ENCODE measurements at places on chromosomes 5 and 9. TPM values are rescaled to one million over a fixed set of nuclear protein-coding genes. Genes with fewer than 3 reads are reported as not detected.

- no peak for DNase-seq
- no peaks in the 10 kb centered on the region for H3K36me3 ChIP-seq
- H3K4me3 ChIP-seq: no peak overlapping the region
- no peak overlapping the region for H3K27ac ChIP-seq
- H3K27me3 ChIP-seq: no peaks in the 10 kb centered on the region
Observed at GRCh38 chr5:118967059-118967508, 21.3 kb downstream of the DTWD2 start.

DNA sequence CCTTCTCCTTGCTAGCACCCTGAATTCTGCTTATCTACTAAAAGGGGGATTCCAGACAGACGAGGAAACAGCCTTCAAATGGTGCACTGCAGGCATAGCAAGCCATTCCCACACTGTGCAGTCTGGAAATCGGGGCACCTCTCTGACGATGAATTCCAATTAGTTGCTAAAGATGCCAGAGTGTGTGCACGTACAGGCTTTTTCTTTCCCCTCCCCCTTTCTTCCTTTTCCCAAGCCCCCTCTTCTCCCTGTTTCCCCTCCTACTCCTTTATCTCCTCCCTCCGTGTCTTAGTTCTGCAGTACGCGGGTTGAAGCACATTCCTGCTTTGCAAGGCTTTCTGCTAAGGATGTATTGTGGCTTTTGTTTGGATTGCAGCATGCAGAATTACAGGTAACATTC, at the start of gene GPR21:
GPR21 (plus strand) TSS at position 316 of the 400 bp plus-strand sequence. CDS start 900 bp downstream, outside the sequence.
- peak within 1 kb of the TSS; percentile 55 for H3K27ac ChIP-seq
- no peaks in the 10 kb centered on the region for H3K4me1 ChIP-seq
- no peaks in the 10 kb centered on the region for H3K36me3 ChIP-seq
- DNase-seq: no peak

- H3K4me3 ChIP-seq: no peak overlapping the region
- H3K36me3 ChIP-seq: no peaks in the 10 kb centered on the region
- no peak overlapping the region for H3K27ac ChIP-seq
- no peak for DNase-seq
- no peaks in the 10 kb centered on the region for H3K4me1 ChIP-seq
Observed at GRCh38 chr9:24594234-24594850, 48.6 kb upstream of the IZUMO3 start.

- peak overlapping the region; percentile 45 for H3K27ac ChIP-seq
- no peak overlapping the region for H3K4me3 ChIP-seq
- no peaks in the 10 kb centered on the region for H3K27me3 ChIP-seq
- H3K4me1 ChIP-seq: peaks cover 27% of the 10 kb centered on the region
- no peak for DNase-seq
Observed at GRCh38 chr9:92425474-92425873, 1.2 kb upstream of the OMD start.

GRCh38 chr5:174423558-174423957, 300.8 kb upstream of the MSX2 start:
- H3K27ac ChIP-seq: no peak overlapping the region
- peaks cover 7% of the 10 kb centered on the region for H3K4me1 ChIP-seq
- no peak for DNase-seq
- no peaks in the 10 kb centered on the region for H3K36me3 ChIP-seq

DNA sequence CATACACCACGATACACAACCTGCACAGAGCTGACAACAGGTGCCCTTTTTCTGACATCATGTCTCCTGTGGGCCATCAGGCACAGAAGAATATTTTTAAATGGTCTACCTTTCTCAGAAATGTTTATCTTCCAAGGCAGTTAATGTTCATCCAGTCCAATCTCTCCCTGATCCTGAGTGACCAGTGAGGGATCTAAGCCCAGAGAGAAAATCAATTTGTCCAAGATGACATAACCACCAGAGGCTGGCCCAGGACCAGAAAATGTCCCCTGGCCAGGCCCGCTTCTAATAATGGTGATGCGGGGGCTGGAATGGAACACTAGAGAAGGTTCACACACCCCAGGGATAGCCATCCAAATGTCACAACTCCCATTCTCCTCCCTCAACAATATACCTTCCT, 357.9 kb upstream of the KIF2A start:
- no peak overlapping the region for H3K4me3 ChIP-seq
- H3K27ac ChIP-seq: no peak overlapping the region
- no peaks in the 10 kb centered on the region for H3K27me3 ChIP-seq
- no peaks in the 10 kb centered on the region for H3K4me1 ChIP-seq

GRCh38 chr9:120452631-120453030, 127.3 kb downstream of the CDK5RAP2 start:
- no peaks in the 10 kb centered on the region for H3K4me1 ChIP-seq
- no peak for DNase-seq
- no peak overlapping the region for H3K27ac ChIP-seq

DNA sequence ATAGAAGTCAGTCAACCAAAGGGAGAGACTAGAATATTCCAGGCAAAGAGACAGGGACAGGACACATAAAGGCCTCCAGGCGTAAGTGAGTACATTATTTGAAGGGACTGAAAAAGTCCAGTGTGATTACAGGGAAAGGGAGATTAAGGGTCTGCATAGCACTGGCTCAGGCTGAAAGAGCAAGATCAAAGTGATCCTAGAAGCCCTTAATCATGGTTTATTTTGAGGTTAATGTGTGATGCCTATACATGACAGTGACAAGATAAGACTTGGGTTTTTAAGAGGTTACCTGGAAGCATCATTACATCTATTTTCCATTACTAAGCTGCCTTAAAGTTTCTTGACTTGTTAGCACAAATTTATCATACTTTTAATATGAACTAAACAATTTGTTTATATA, 25.8 kb downstream of the LMBRD2 start:
- no peak overlapping the region for H3K4me3 ChIP-seq
- no peaks in the 10 kb centered on the region for H3K4me1 ChIP-seq
- no peak overlapping the region for H3K27ac ChIP-seq
- no peak for DNase-seq

GRCh38 chr5:61806491-61807020, 474.5 kb downstream of the ZSWIM6 start:
- no peaks in the 10 kb centered on the region for H3K27me3 ChIP-seq
- H3K36me3 ChIP-seq: no peaks in the 10 kb centered on the region
- H3K27ac ChIP-seq: no peak overlapping the region
- H3K4me3 ChIP-seq: no peak overlapping the region

DNA sequence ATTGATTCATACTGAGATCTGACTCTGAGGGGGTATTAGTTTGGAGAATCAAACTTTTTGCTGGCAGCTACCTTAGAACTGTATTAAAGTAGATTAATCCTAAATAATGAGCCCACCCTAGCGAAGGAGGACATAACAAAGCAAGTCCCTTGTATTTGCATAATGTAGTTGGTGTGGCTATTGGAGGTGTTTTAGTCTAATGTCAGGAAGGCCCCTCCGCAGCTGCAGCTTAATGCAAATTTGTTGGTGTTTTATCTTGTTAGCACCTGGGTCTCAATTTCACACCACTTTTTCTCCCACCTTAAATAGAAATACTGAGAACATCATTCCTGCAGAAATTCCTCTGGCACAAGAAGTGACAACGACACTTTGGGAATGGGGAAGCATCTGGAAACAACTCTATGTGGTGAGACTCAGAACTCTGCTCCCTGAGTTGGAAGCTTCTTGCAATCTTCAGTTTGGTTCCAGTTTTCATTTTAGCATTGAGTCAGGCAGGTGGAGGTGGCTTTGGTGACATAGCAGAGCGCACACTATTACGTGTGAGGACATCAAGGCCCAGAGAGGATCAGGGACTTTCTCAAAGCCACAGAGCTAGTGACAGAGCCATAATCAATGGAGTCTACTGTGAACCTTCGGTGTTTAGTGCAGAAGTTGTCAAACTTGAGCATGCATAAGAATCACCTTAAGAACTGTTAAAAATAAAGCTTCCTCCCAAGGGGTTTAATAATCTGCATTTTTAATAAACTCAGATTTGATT, 33.9 kb downstream of the DOCK2 start:
- H3K27me3 ChIP-seq: no peaks in the 10 kb centered on the region
- no peak overlapping the region for H3K4me3 ChIP-seq
- H3K4me1 ChIP-seq: no peaks in the 10 kb centered on the region
- DNase-seq: no peak

DNA sequence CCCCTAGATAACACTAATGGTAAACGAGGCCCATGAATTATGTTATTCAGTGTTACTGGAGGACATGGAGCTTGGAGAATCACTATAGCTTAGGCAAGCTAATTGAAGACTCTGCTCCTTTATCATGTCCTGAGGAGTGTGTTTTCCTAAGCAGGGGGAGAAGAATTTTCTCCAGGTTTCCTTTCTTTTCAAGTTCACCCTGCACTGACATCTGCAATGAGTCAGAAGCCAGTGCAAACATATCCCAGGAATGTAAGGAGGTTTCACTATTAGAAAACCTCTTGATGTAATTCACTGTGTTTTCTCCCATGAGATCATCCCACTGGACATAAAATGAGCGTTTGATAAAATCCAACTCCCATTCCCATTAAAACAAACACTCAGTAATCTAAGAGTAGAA, 75.6 kb downstream of the DMRT2 start:
- H3K4me1 ChIP-seq: no peaks in the 10 kb centered on the region
- no peaks in the 10 kb centered on the region for H3K36me3 ChIP-seq
- no peaks in the 10 kb centered on the region for H3K27me3 ChIP-seq
- H3K4me3 ChIP-seq: no peak overlapping the region
- no peak for DNase-seq

DNA sequence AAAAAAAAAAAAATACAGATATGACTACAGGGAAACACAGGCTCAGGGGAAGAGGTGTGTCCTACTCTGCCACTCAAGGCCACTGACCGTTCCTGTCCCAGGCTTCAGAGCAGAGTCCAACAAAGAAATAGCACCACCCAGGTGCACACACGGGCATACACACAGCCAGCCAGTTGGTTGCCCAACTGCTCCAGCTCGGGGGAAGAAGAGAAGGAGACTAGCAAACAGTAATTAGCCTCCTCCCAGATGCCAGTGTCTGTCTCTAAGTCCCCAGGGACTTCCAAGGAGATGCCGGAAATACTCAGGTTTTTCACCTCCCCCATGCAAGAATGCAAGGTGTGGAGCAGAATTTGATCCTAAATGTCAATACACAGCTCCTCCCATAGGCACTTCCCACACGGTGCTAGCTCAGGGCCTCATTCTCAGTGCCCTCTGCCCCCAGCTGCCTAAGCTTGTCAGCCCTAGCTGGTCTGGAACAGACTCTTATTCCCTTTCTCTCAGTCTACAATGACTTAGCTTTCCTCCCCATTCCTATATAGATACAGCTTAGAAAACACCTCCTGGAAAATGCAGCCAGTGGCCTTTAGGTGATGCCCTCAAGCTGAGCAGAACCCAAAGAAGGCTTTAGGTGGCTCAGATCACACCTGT, 1.7 kb downstream of the MYORG start:
- DNase-seq: no peak
- no peaks in the 10 kb centered on the region for H3K27me3 ChIP-seq
- peaks cover 25% of the 10 kb centered on the region for H3K36me3 ChIP-seq
- H3K4me3 ChIP-seq: peak overlapping the region; percentile 80
- H3K4me1 ChIP-seq: peaks cover 72% of the 10 kb centered on the region
- no peak overlapping the region for H3K27ac ChIP-seq

- no peaks in the 10 kb centered on the region for H3K4me1 ChIP-seq
- H3K36me3 ChIP-seq: no peaks in the 10 kb centered on the region
- no peak overlapping the region for H3K4me3 ChIP-seq
- H3K27ac ChIP-seq: no peak overlapping the region
Observed at GRCh38 chr9:79559495-79560181, 12.1 kb upstream of the TLE4 start.

DNA sequence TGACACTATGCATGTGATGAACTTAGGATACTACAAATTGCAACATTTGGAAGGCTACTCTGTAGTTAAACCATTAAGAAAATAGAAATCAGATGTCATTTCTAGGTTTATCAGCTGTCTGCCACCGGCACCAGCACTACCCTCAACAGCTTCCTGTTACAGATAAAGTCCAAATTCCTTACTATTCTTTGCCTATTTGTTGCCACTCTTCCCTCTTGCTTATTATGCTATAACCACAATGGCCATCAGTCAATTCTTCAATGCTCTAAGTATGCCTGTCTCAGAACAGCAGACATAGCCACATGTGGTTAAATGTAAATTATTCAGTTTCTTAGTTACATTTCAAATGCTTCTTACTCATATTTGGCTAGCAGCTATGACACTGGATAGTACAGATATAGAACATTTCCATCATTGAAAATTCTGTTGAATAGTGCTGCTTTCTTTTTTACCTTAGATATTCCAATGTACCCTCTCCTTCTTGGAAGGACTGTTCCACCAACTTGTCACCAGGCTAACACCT, 21.0 kb downstream of the DHX29 start:
- H3K27ac ChIP-seq: no peak overlapping the region
- no peak for DNase-seq
- peaks cover 6% of the 10 kb centered on the region for H3K36me3 ChIP-seq
- H3K27me3 ChIP-seq: no peaks in the 10 kb centered on the region

DNA sequence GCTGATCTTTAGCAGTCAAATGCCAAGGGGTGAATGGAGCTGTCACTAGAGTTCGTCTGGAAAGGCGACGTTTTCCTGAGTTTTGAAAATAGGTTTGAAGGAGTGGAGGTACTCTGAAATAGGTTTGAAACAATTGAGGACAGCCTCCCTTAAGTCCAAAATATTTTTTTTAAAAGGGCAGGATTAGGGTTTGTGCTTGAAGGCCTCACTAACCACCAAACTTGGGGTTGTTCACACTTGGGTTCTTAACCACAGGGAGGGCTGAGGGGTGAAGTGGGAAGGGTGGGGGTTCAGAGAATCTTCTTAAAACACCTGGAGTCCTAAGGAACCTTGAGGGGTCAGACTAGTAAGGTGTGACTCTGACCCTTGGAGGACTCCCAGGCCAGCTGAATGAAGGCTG, 3.5 kb upstream of the PCDH12 start:
- H3K4me1 ChIP-seq: peaks cover 15% of the 10 kb centered on the region
- DNase-seq: no peak
- H3K4me3 ChIP-seq: no peak overlapping the region
- H3K27me3 ChIP-seq: no peaks in the 10 kb centered on the region
- H3K36me3 ChIP-seq: no peaks in the 10 kb centered on the region

Gene SPATA31E1
- not detected for total RNA-seq

Gene CTSV
- total RNA-seq: not detected

Gene PCDH1
- 8.6 TPM for total RNA-seq

Gene EGFL7
- 75.6 TPM for total RNA-seq

Gene TLX3
- total RNA-seq: not detected

Gene PCDHA5
- total RNA-seq: 1.7 TPM

Gene GPR150
- total RNA-seq: not detected

Gene SLC44A1
- 19.7 TPM for total RNA-seq

Gene BHMT2
- 15.1 TPM for total RNA-seq

Gene PCDHGA6
- 5.8 TPM for total RNA-seq

Measured in sigmoid colon (tissue), 7 donors.